ENCODE measurements at places on chromosomes 4 and X.

DNA sequence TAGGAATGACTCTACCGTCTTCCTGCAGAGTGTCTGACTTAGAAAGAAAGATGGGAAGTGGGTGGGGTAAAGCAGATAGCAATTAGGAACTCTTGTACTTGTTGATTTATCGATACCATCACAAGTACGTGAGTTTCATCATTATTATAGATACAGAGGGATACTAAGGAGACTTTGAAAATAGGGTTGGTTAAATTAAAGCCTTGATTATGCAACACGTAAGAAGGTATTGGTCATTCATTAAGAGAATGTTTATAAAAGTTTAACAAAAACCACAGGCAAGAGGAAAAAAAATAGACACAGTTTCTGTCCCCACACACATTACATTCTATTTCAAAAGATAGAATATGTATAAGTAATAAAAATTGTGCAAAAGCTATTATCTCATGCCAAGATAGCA, 65.9 kb upstream of the UGT2B7 start:
- no peak for DNase-seq

GRCh38 chr4:102557636-102558035, 56.5 kb downstream of the NFKB1 start:
- no peak for DNase-seq

DNA sequence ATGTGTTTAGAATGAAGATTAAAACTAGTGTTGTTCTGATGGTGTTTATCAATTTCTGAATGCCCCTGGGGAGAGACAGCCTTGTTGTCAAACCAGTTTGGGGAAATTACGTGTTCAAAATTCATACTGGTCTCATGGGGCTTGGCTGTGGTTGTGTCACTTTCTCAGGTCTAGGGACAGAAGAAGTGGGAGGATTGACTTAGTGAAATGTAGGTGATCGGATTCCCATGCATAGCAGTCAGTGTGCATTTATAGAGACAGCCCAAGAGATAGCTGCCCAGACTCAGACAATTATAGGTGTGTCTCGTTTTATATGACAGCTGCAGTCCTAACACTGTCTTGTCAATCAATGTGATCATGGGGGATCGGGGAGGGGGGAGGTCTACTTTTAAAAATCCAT, 94.4 kb upstream of the CLCN4 start:
- no peak for DNase-seq

DNA sequence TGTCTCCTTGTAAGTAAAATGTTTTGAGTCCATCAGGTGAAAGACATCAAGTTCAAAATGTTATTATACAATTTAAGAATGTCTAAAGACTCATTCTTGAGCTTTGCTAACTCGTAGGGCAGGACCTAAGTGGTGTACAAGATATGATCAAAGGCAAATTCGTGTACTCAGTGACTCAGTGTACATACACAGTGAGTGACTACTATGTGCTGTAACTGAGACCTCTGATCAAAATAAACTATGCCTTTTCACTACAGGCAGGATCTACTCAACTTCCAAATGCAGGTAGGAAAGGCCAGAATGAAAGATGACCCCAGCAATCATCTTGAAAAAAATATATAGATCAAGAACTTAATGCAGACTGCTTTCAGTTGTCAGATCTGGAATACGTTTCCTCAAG, 49.9 kb downstream of the ADGRG2 start:
- DNase-seq: no peak

DNA sequence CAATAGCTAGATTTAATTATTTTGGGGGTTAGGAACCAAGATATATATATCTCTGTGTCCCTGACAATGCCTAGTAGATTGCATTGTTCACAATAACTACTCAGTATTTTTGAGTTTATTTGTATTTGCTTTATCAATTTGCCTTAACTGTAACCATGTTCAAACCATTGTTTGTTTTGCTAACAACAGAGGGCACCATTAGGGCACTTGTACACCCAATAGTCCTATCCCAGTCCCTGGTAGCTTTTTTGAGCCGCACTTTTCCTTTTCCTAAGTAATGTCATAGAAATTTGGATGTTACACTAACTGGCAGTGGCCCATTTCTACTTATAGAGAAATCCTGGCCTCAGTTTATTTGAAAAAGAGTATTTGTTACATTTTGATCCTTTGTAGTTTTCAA, 575 bp upstream of the KLHL5 start:
- no peak for DNase-seq

- DNase-seq: no peak
Measured at GRCh38 chrX:143340190-143340589, 177.1 kb downstream of the SPANXN3 start.

DNA sequence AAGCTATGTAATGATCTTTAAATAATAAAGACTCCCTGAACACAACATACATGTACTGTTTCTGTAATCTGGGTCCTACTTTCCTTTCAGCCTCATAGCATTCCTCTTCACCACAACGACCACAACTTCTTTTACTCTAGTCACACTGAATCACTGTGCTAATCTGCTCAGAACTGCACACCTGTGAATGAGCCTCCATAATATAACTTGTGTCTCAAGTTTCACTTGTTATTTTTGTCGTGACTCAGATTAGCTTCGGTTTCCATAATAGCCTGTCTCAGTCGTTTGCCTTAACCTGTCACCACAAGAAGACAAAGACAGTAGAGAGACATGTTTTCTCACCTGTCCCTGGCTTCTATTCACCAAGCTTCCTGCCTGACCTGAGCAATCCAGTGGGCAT, 61.8 kb downstream of the MAGED1 start:
- DNase-seq: no peak

Data from stimulated activated CD4-positive, alpha-beta T cell treated with anti-CD3 and anti-CD28 coated beads, TNF-alpha, amount 100 ng/mL, for 4 hours (primary cell).